ENCODE measurements at places on chromosomes 3 and 15.
A peak's percentile ranks its signal among the peaks of the same experiment; 100 is the strongest.

- no peak for DNase-seq
Measured at GRCh38 chr3:16468002-16468335, 45.5 kb downstream of the RFTN1 start.

- DNase-seq, result no peak
Measured at GRCh38 chr15:71784719-71785118, 25.6 kb upstream of the NR2E3 start.

- DNase-seq, result no peak
Measured at GRCh38 chr3:116981089-116981488, 271.5 kb downstream of the TUSC7 start.

DNA sequence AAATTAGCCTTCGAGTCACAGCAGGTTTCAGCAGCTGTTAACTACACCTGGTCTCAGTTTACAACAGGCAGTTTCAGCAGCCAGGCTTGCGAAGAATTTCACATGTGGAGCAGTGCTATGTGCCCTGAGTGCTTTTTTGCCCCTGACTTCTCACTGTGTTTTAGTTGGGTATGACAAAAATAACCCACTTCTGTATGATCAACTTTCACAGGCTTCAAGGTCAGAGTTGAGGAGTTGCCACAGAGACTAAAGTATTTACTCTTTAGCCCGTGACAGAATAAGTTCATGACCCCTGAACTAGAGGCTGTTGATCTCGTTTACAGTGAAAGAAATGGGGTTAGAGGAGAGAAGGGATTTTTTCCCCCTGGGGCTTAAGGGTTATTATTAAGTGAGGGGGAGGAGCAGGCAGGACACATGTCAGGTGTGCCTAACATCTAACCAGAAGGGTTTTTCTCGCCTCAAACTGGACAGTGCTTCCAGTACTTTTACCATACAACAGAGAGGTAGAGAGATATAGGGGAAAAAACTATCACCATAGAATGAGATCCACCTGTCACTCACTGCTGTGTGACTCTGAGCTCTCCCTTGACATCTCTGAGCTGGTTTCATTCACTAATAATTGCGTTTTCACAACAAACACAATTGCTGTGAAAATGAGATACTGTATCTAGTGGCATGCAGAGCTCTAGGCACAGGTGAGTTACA, 14.0 kb upstream of the TOPBP1 start:
- no peak for DNase-seq

DNA sequence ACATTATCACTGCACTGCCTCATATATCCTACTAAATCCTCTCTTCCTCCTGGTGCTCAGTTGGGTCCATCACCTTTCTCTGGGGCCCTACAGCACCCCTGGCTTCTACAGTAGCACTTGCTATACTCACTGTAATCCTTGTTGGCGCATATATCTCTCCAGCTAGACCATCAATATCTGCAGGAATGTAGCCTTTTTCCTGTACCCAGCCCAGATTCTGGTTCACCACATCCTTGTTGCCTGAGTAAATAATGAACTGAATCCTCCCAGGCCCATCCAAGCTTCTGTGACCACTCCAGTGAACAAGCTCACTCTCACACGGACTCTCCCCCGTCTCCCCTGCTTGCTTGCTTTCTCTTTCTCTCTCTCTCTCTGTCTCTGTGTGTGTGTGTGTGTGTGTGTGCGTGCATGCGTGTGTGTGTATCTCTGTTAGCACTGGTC, 62.5 kb upstream of the LIPC start:
- peak; percentile 54 for DNase-seq

GRCh38 chr3:63654211-63654610, 1.7 kb downstream of the SNTN start:
- no peak for DNase-seq

GRCh38 chr3:139934613-139935015, 371 bp upstream of the CLSTN2 start:
- DNase-seq, result no peak

DNA sequence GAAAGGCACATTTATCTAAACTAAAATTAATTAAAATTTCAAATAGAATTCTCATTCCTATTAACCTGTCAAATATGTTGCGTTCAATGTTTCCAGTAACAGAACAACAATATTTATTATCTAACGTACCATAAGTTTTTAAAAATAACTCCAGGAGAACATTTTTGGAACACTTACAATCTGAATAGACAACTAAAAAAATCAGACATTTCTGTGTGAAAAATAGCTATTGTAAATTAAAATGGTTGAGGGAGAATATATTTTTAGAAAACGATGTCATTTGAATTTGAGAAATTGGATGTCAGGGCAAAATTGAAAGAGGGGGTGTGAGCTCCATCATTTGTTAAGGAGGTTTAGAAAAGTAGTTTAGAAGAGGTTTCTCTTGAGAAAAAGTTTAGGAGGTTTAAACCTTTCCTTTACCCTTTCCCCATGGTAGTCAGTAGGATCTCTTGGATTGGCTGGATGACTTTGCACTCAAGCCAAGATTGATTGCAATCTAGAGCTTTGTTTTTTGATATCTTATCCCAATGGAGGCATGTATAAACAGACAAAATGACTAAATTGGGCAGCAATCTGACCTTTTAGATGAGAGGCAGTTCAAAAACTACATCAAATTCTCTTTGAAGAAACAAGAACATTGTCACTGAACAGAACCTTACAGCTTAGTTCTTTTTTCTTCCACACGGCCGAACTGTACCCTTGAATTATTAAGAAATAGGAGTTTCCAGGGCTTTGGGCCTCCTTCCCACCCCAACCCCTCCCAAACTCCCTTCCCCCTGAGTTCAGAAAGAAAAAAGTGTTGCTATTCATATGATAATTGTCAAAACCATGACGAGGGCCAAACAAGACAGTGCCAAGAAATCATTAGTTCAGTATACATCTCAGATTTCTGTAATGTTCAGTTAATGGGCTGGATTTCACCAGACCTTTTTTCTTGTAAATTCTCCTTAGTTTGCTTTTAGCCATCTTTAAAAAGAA, 79.7 kb upstream of the CDIN1 start:
- DNase-seq, result no peak

DNA sequence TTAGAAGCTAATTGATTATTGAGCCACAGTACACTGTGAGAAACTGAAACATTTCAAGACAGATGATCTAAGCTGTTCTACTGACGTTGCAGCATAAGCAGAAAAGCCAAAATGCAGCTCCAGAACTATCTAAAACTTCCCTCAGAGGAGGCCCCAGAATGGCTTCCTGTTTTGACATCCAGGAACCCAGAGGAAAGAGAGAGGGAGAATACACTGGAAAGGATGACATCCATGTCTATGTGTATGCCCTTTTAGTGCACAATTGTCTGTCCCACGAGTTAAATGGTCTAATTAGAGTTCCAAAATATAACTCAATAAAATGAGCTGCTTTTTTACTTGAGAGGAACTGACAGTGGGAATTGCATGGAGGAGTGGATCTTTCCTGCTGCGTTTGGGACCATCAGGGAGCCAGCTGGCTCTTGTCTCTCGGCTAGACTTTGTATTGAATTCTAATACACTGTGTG, 688.1 kb downstream of the ZNF385D start:
- DNase-seq, result no peak

- no peak for DNase-seq
Measured at GRCh38 chr15:89817701-89818280, 3.1 kb upstream of the ANPEP start.

GRCh38 chr15:31256378-31257265, 70.0 kb upstream of the KLF13 start:
- DNase-seq, result no peak

DNA sequence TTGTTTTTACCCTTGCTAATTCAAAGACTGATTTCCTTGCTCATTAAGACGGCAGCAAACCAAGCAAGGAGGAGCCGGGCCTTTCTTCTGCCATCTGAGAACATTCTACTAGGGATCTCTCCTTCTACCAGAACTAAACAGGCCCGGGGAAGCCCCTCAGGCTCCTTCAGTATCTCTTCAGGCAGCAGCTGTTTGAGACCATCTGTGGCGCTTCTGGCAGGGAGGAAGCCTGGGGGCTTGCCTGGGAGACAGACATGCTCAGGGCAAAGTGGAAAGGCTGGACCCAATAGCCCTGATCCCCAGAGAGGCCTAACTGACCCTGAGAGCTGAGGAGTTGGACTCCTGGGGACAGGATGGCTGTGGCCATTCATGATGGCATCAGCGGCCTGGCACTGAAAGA, 67.9 kb downstream of the FEM1B start:
- DNase-seq, result no peak

DNA sequence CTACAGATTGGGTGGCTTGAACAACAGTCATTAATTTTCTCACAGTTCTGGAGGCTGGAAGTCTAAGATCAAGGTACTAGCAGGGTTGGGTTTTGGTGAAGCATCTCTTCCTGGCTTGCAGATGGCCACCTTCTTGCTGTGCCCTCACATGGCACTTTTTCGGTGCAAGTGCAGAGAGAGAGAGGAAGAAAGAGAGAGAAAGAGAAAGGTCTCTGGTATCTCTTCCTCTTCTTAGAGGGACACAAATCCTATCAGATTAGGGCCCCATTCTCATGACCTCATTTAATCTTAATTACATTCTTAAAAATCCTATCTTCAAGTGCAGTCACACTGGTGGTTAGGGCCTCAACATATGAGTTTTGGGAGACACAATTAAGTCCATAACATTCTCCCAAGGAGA, 167.1 kb downstream of the NFKBIZ start:
- DNase-seq, result no peak

- no peak for DNase-seq
Measured at GRCh38 chr15:37125143-37125542, 24.8 kb upstream of the MEIS2 start.

GRCh38 chr3:29181872-29182271, 99.0 kb upstream of the RBMS3 start:
- DNase-seq, result no peak

DNA sequence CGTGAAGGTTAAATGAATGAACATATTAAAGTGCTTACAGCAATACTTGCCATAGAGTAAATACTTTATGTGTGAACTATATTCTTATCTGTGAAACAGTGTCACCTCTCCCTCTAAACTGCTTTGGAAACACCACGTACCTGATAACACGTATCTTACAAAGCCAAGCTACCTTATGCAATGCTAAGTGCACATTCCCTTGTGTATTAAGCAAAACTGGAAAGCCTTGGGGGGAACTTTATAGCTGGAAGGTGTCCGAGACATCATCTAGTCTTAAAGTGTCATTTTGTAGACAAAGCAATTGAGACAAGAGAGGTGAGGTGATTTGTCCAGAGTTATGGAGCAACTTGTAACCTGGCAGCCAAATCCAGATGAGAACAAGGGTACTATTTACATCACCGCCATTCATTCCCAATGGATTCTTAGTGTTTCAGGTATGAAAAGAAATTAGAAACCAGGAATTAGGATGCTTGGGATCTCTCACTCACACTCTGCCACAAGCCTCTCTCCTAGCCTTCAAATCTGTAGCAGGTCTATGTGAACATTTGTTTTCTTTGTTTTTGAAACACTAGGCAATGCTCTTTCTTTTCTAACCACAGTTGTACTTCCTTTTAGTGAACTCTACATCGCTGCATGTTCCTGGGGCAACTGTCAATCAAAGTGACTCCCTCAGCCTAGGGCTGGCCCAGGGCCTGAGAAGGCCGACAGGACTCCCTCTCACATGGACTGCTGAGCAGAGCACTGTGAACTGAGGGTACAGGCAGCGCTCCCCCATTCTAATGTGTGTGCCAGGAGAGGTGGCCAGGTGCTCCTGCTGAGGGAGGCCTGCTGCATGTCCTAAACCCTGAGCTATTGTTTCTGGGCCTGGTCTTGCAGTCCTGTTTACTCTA, 13.9 kb upstream of the MGLL start:
- DNase-seq, result no peak
